ENCODE measurements at places on chromosomes 5 and 9.
A peak's percentile ranks its signal among the peaks of the same experiment; 100 is the strongest.

- peak; percentile 80 for DNase-seq
These were observed 539 bp downstream of the ARRDC3 start for GRCh38 chr5:91382530-91383026.

- no peak for DNase-seq
These were observed 6.5 kb downstream of the GLIS3 start for GRCh38 chr9:4293293-4293941.

GRCh38 chr5:43190755-43191603 is 1.0 kb upstream of the NIM1K start:
- DNase-seq, result no peak

- DNase-seq, result no peak
These were observed 44.5 kb upstream of the NR5A1 start for GRCh38 chr9:124551472-124552272.

DNA sequence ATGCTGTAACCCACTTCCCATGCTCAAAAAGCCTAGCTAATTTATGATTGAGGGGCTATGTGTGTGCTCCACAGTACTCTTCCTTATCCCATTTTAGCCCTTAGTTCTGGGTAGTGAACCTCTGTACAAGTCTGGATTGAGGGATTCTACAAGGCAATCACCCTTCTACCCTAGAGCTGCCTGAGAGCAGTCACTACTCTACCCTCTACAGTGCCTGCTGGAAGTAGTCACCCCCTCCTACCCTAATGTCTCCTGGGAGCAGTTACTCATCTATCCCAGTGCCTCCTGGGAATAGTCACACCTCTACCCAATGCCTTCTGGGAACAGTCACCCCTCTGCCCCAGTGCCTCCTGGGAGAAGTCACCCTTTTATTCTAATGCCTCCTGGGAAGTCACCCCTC is 150.6 kb downstream of the ATP10B start:
- no peak for DNase-seq

- DNase-seq, result no peak
These were observed 86.3 kb upstream of the RPS23 start for GRCh38 chr5:82364497-82364896.

GRCh38 chr9:98359569-98359968 is 104.1 kb upstream of the TBC1D2 start:
- DNase-seq, result no peak

- no peak for DNase-seq
These were observed 688.3 kb downstream of the PRR16 start for GRCh38 chr5:121152411-121152810.

DNA sequence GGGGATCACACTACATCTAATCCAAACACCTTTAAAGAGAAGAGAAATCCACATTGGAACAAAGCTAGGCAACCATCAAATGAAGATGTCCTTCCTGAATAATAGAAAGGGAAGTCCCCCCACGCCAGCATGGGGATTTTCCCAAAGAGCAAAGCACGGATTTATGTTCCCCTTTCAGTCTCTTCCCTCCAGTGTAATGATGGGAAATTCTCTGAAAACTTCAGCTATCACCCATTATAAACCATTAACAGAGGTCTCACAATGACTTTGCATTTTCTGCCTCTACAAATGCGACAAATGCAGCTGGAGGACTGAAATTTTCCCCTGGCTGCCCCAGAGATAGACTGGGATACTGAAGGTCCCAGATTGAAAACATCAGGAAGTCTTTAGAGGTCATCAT is 368.7 kb downstream of the EFNA5 start:
- DNase-seq, result no peak

GRCh38 chr5:84602371-84602771 is 217.7 kb upstream of the EDIL3 start:
- no peak for DNase-seq

GRCh38 chr5:133483406-133484090 is 128.8 kb downstream of the FSTL4 start:
- DNase-seq, result no peak

DNA sequence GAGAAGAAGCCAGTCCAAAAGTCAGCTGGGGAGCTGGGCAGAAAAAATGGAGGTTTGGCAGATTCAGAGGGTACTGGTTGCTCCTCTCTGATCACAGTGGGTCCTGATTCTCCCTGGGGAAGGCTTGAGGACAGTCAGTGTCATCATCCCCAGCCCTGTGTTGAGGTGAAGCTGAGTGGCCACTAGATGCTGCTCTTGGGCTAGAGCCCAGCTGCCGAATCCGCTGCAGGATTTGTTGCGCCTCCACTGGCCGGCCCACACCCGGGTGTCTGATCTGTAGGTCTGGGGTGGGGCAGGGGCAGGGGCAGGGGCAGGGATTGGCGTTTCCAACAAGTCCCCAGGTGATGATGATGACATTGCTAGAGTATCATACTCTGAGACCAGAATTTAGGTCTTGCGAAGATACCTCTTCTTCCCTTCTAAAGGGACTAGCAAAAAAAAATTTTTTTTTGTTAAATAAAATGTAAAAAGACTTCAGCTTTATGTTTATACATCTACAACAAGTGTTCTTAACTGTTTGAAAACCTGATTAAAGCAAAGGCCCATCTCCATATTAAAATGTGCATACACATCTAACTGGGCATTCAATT is 106.8 kb downstream of the PDE6A start:
- DNase-seq, result peak; percentile 1

DNA sequence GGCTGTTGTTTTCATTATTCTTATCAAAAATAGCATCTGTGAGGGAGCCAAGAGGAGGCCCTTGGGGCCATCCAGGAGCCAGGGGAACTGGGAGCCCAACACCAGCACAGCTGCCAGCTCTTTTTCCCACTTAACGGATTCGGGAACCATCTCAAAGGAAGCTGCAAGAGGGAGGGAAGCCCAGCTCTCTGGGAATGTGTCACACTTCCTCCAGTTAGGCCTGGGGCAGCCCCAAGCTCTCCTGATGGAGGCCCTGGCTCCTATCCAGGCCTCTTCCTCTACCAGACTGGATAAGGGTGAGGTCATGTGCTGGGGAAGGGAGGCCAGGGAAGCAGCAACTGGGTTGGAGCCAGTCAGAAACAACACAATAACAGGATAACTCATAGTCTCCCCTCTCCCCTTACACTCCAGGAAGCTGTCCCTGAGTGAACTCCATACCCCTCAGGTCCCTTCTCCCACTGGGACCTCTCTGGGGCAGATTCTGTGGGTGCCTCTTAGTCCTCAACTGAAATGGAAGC is 12.7 kb downstream of the CSF2 start:
- DNase-seq, result no peak

DNA sequence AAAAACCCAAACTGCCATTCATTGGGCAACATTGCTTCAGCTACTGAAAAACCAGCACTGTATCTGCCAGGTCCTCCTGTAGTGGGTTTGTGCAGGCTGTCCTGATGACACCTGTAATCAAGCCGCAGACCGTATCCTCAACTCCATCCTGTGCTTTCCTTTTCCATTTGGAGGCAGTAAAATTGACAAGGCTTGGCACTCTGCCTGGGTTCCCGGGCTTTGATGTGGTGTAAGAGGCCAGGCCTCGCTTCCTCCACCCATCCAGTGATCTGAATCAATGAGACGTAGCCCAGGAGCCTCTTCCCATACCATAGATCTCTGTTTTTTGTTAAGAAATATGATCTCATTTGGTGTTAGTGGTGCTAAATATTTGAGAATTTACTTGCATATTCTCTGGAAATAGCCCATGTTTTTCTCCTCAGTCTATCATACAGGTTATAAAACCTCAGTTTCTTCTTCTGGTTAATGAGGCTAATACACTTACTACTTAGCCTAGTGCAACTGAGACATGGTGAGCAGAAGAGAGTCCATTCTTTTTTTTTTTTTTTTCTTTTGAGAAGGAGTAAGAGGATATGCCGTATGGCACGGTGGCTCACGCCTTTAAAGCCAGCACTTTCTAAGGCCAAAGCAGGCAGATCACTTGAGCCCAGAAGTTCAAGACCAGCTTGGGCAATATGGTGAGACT is 34.8 kb downstream of the LSM11 start:
- no peak for DNase-seq

DNA sequence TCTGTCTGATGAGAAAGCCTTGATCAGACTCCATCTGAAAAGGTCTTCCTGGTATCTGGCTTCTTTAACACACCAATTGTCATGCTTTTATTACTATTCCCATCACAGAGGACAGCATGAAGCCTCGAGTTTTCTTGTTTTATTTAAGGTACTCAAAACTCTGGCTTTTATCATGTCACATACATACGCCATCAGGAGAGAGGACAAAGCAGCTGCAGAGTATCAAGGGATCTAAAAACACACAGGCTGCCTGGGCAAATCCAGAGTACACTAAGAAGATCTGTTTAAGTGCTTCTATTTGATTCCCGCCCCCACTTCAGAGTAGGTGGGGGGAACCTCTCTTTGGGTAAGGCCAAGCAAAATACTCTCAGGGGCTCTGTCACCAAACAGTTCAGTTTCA is 277.2 kb downstream of the SPOCK1 start:
- DNase-seq, result peak; percentile 62

- DNase-seq, result no peak
These were observed 9.4 kb downstream of the RXRA start for GRCh38 chr9:134335486-134336220.

- no peak for DNase-seq
These were observed 12.0 kb downstream of the MAMDC2 start for GRCh38 chr9:70055406-70056210.

- no peak for DNase-seq
These were observed 141.6 kb downstream of the NR3C1 start for GRCh38 chr5:143261748-143262392.

GRCh38 chr5:141734501-141735229 is 52.6 kb upstream of the ARAP3 start:
- DNase-seq, result peak; percentile 93

DNA sequence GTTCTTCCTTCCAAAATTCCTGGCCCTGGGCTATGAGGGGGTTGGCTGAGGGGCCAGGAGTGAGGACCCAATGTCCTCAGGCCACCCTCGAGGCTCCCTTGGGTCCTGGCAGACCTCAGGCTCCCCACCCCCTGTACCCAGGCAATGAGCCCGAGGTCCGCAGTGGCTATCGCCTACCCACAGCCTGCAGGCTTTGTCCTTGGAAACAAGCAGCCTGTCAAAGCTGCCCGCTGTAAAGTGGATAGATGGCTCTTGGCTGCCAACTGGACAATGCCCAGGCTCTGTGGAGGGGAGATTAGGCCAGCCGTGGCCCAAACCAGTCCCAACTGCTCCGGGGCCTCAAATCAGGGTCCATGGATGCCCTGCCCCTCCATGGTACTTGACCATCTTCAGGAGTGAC is 2.2 kb upstream of the ADGRD2 start:
- DNase-seq, result no peak

DNA sequence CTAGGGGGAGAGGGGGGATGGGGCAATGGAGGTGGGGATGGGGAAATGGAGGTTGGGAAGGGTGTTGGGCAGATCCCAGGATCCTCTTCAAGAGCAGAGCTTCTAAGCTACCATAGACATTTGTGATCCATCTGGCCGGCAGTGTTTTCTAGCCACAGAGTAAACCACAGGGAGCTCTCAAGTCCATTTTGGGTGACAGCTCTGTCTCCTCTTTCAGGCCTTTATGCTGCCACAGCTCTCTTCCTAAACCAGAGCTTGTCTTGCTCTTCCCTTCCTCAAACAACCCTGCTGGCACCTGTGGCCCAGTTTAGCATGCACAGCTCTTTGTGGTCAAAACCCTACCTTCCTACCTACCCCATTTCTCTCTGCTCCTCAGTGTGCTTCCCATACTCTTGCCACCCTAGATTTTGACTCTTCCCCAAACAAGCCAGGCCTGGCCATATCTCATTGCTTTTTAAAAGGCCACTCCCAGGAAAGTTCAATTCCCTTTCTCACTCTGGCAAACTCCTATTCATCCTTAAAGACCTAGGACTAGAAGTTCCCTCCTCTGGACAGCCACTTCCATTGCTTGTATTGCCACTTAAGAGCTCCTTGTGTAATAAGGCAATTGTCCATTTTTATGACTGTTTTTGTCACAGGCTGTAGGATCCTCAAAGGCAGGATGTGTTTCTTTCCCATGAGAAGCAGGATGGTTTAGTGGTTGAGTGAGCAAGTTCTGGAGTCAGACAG is 84.3 kb upstream of the PANK3 start:
- DNase-seq, result no peak

DNA sequence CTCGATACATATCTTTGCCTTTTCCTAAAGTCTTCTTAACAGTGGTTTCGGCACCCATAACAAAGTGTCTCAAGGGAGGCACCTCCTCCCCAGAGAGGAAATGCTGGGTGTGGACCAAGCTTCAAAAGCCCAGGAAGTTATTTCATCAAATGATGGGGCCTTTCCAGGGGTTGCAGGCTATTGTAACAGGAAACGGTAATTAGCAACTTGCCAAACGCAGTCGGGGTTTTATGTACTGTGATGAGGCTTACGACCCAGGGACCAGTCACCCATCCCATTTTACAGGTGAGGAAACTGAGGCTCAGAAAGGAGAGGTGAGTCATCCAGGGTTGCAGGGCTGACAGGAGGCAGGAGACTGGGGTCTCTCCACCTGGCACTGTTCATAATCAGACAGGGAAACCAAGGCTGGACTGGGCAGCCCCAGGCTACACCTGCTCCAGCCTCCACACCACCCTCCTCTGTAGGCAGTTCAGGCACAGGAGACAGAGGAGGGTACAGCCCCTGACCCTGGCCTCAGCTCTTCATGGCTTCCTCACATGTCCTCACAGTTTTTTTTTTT is 30.0 kb upstream of the SUSD3 start:
- no peak for DNase-seq

DNA sequence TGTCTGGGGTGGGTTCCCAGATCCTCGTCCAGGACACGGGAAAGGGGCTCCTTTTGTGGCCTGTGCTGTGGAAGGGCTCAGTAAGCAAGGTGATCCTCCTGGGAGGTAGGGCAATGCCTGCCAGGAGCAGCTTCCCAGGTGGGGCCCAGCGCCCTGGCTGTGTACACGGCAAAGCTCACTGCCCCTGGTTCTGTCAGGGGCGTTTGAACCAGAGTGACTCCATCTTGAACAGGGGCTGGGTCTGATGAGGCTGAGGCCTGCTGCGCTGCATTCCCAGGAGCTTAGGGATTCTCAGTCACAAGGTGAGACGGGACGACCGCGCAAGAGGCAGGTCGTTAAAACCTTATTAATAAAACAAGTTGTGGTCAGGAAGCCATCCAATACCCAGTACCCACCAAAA is 19.9 kb upstream of the SLC12A7 start:
- DNase-seq, result no peak

GRCh38 chr5:8473827-8474568 is 605.0 kb downstream of the MTRR start:
- DNase-seq, result no peak

GRCh38 chr9:121133104-121133816 is 58.5 kb downstream of the CNTRL start:
- peak; percentile 15 for DNase-seq

GRCh38 chr5:79062436-79062835 is 7.0 kb downstream of the DMGDH start:
- no peak for DNase-seq

DNA sequence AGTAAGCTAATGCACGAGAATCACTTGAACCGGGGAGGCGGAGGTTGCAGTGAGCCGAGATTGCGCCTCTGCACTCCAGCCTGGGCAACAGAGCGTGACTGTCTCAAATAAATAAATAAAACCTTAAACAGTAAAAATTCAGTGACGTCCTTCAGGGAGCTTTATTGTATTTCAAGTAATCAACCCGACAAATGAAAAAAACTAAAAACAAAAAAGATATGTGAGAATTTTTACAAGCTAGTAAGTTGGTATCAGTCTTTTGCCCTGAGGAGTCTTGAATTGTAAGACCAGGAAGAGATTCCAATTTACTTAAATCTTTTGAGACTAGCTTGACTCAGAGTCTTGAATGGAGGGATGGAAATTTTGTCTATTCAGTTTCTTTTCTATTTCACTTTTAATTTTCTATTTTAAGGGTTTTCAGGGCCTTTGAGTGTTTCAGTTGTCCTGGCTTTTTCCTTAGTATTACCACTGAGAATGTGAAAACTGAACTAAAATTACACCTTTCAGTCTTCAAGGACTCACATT is 126.0 kb upstream of the DHFR start:
- DNase-seq, result no peak

- no peak for DNase-seq
These were observed 19.3 kb downstream of the FYB1 start for GRCh38 chr5:39200081-39200480.
